ENCODE measurements at places on chromosomes 3 and 15.
A peak's percentile ranks its signal among the peaks of the same experiment; 100 is the strongest.

DNA sequence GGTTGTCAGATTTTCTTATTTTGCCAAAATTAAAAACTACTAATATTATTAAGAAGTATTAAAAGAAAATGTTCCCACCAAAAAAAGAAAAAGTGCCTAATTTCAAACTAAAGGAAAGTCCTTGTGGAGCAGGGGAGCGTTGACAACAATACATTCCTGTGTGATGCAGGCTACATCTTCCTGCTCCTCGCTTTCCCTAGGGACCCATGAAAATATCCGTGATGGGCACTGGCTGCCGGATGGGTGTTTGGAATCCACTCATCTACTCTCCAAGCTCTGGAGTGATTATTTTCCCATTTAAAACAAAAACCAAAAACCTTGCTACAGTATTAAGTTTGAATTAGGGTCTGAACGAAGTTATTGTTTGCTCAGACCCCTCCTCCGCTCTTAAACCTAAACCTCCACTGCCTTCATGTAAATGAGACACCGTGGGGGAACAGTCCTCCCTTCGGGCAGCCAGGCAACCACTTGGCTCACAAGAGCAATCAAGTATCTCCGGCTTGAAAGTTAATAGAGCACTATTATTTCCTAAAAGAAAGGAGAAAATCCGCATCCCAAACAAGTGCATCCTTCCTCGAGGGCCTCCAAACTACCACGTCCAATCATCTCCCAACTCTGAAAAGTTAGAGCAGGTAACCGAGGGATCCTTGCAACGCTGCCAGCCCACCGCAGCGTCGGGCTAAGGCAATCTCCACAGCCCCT lies 1.5 kb downstream of the ITGB5 start:
- no peak for DNase-seq

- DNase-seq, result peak; percentile 66
Observed at GRCh38 chr15:63990454-63990853, 55.8 kb downstream of the DAPK2 start.

DNA sequence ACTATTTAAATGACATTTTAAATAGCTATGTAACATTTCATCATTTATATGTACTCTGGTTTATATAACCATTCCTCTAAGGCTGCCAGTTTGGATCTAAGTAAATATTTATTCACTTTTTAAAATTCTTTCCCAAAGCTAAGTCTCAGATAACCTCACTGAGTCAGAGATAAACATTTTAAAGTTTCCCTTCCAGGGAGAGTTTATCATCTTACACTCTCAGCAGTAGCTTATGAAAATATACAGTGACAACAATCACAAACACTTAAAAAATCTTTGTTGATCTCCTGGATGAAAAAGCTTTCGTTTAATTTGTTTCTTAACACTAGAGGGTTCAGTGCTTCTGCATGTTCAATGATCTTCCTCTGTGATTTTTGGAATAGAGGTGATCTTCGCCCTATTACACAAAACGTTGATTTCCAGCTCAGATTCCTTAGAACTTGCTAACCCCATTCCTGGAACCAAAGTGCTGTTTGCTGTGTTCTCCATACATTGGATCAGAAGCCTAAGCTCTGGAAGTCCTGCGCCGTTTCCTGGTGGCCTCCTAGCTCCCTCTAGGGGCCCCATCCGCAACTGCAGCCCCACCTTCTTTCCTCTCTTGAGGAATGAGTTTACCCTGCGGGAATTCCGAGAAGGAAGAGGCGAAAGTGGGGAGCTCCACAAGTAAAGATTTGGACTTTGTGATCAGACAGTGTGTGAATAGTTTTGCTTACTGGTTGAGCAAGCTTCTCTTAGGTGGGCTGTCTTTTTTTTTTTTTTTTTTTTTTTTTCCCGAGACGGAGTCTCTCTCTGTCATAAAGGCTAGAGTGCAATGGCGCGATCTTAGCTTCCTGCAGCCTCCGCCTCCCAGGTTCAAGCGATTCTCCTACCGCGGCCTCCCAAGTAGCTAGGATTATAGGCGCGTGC lies 29.3 kb upstream of the SACM1L start:
- peak; percentile 56 for DNase-seq

GRCh38 chr3:101780661-101781060 lies 1.6 kb downstream of the NXPE3 start:
- DNase-seq, result peak; percentile 18

GRCh38 chr15:67358812-67359211 lies 104.2 kb downstream of the IQCH start:
- DNase-seq, result no peak
